Left cardiac atrium (tissue), 4 donors: ENCODE measurements at places on chromosomes 16 and 17. TPM values are rescaled to one million over a fixed set of nuclear protein-coding genes. Genes with fewer than 3 reads are reported as not detected.

The C16orf87 gene
- 8.6 TPM for total RNA-seq

The FA2H gene
- total RNA-seq: 0.31 TPM

The CACNG3 gene
- not detected for total RNA-seq

The PAM16 gene
- total RNA-seq: 51.0 TPM

The MYO1D gene
- total RNA-seq: 21.8 TPM

The PARD6A gene
- 4.8 TPM for total RNA-seq
